ENCODE measurements at places on chromosomes 11 and 22.

DNA sequence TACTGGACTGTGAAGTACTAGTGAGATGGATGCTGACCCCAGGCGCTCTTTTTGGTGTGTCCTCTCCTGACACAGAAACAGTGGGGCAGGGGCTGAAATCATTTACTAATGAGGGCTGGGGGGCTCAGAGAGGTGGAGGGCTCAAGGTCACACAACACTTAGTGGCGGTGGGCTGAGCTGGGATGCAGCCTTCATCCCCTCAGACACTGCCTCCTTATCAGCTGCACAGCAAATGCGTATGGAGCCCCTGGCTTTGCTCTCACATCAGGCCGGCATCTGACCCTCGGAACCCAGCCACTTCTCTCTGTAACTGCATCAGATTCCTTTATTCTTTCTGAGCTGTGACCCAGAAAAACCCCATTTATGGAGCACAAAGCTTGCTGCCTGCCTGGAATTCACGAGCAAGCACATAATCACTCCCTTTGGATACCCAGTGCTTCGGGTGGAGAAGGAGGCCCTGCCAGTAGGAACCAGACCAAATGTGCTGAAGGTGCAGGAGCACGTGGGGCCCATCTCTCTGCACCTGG is 736.6 kb downstream of the TBC1D22A start:
- DNase-seq = no peak

DNA sequence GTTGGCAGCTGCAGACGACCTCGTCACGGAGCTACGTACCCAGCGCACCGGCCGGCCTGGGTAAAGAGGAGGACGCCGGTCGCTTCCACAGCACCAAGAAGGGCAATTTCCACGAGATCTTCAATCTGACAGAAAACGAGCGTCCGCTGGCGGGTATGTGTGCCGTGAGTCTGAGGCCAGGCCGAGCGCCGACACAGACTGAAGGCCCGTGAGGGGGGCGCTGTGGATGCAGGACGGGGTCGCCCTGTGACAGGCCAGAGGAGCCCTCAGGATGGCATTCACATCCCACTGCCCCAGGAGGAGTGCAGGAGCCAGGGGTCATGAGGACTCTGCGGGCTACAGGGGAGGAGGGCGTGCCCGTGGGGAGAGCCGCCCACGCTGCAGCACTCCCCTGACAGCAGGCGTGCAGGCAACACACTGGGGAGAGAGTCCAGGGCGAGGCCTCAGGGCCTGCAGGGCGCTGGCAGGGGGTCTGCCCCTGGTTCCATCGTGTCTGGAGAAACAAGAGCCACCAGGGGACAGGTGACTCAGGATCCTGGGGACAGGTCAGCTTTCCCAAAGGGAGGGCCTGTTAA is 53.6 kb downstream of the GRAMD4 start:
- no peak for DNase-seq

DNA sequence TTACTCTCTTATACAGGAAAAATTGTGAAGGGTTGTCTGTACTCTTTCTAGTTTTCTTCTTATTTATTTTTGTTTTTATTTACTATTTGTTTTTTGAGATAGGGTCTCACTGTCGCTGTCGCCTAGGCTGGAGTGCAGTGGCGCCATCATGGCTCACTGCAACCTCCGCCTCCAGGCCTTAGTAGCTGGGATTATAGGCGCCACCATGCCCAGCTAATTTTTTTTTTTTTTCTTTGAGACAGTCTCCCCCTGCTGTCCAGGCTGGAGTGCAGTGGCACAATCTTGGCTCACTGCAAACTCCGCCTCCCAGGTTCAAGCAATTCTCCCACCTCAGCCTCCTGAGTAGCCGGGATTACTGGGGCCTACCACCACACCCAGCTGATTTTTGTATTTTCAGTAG is 18.4 kb downstream of the CUL5 start:
- DNase-seq = no peak

DNA sequence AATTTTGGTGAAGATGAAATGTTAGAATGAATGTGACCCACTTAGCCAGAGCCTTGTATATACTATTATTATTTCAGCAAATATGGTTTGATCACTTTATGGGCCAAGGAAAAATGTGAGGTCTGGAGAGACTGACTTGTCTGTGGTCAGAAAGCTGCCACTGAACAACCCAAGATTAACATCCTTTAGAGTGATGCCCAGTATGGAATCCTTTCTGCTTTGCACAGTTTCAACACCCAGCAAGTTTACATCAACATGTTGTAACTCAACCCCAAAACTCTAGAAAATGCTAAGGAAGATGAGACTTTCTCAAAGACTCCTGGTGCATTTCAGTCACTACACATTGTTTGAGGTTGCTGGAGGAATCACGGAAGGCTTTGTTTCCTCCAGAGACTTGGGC is 107.7 kb downstream of the SNX19 start:
- peak; percentile 49 for DNase-seq

DNA sequence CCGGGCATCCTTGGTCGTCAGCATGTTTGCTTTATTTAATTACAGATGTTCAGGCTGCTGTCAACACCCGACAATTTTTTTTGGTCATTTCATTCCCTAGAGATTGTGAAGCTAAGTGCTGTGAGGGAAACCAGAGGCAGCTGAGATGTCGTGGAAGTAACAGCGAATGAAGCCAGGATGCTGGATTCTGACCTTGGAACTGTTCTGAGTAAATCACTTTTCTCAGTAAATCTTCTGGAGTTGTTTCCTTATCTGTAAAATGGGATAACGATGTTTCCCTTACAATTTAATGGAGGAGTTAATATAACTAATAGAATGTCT is 390 bp upstream of the CKAP5 start:
- DNase-seq = no peak
